ENCODE measurements at places on chromosomes 11 and 22. TPM values are rescaled to one million over a fixed set of nuclear protein-coding genes. Genes with fewer than 3 reads are reported as not detected.

The TMEM121B gene
- total RNA-seq: 0.11 TPM

The LMO2 gene
- not detected for total RNA-seq

The MEI1 gene
- total RNA-seq: 62.5 TPM

The GNAZ gene
- total RNA-seq: not detected

The SNX32 gene
- total RNA-seq: 0.52 TPM

The C22orf42 gene
- total RNA-seq: not detected
